ENCODE measurements at places on chromosomes 7 and 10.

GRCh38 chr7:77529279-77529678 is 7.8 kb upstream of the PTPN12 start:
- DNase-seq = no peak

DNA sequence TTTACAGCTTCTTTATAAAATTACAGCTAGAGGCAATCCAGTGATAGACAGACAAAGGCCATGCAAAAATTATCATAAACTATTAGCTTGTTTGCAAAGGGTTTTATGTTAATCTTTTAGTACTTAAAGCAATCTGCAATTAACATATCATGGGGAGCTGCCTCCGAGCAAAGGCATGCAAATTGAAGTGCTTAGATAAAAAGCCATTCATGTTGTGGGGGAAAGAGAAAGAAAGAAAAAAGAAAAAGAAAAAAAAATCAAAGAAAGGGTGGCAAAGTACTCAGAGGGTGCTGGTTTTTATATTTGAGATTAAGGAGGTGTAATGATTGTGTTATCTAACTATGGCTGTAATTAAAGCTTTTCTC is 799.5 kb downstream of the LRMDA start:
- DNase-seq = no peak

DNA sequence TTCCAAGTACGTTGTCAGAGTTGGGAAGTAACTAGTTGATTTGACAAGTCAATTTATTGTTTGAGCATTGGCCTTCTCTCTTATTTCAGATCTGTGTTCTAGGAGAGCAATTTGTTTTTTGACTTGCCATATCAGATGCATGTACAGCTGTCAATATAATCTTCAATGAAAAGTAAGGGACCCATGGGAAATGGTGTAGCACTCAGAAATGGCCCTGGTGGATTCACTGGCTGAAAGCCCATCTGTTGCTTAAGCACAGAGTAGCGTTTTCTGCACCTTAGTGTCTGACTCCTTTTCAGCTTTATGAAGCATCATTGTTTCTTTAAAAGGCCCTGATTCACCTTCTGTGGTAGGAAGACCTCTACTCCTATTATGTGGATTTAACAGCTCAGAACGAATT is 10.2 kb downstream of the GARS1 start:
- DNase-seq = no peak

GRCh38 chr7:48421357-48421756 is 250.1 kb downstream of the ABCA13 start:
- no peak for DNase-seq

- DNase-seq = no peak
Observed at GRCh38 chr10:62306663-62307062, 38.0 kb upstream of the RTKN2 start.

- DNase-seq = peak; percentile 52
Observed at GRCh38 chr10:67114945-67115344, 189.1 kb downstream of the LRRTM3 start.

GRCh38 chr7:99156649-99157048 is 12.7 kb upstream of the SMURF1 start:
- DNase-seq = no peak

- DNase-seq = no peak
Observed at GRCh38 chr7:123343611-123344010, 143.8 kb upstream of the SLC13A1 start.

GRCh38 chr7:129434675-129435318 is 565 bp downstream of the STRIP2 start:
- no peak for DNase-seq

- DNase-seq = no peak
Observed at GRCh38 chr10:4186849-4187540, 402.0 kb upstream of the KLF6 start.

DNA sequence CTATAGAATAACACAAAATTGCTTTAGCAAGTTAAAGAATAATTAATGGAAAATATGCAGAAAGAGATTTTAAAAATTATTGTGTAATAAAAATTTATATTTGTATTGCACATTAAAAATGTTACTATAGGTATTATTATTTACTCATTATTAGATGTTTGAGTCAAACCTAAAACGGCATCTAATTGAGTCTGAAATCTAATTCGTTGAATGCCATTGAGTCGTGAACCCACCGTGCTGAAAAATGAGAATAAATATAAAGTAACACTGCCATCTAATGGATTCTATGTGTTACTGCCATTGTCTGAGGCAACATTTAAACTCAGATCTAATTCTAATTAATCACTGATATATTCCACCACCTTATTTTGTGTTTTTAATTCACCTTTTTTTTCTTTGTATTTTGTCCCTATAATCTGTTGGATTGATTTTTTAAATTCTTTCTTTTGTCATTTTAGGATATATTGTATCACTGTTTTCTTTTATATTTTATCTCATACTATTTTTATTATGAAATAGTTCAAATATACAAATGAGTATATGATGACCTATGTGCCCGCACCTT is 62.2 kb downstream of the SAMD9 start:
- DNase-seq = peak; percentile 25

DNA sequence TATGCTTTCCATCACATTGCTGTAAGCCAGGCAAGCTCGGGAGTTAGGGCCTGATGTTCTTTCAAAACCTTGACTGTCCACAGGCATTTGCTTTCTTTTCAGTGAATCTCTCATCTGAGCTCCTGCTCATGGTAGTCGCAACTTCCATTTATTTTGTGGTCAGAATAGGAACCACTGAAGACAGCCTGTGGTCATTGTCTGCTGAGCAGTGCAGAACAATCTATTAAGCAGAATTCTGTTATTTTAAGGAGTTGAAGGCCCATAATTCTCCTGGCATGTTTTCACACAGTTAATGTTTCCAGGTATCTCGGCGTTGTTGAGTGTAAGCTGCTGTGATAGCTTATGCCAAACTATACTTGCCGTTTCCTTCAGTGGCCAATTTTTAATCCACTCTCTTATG is 491.1 kb upstream of the AKR1E2 start:
- no peak for DNase-seq

- no peak for DNase-seq
Observed at GRCh38 chr10:128174581-128175559, 48.6 kb upstream of the MKI67 start.

- DNase-seq = no peak
Observed at GRCh38 chr7:156147104-156147503, 334.8 kb upstream of the SHH start.

- no peak for DNase-seq
Observed at GRCh38 chr7:76060842-76061241, 12.9 kb downstream of the MDH2 start.

Measured in NCI-H2081 treated with DMSO at 0.1 percent for 48 hours (cell line).